Aorta (tissue), 5 donors: ENCODE measurements at places on chromosomes 7 and 10. TPM values are rescaled to one million over a fixed set of nuclear protein-coding genes. Genes with fewer than 3 reads are reported as not detected.
A peak's percentile ranks its signal among the peaks of the same experiment; 100 is the strongest.

The NEUROD6 gene
- total RNA-seq, result not detected

The GFRA1 gene
- total RNA-seq, result 10.3 TPM

GRCh38 chr10:116079355-116079754 is 193.7 kb downstream of the GFRA1 start:
- no peak for DNase-seq

DNA sequence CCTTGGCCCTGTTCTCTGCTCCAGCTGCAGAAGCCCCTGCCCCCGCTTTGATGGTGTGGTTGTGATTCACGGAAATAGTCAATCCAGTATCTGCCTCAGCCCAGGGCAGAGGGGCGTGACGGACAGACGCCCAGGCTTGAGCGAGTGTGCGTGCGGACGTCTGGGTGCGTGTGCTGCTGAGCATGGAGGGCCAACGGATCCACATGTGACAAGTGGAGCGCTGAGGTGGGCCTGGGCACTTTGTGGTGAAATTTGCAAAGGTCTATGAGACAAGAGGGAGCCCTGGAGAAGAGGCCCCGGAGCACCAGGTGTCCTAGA is 94.4 kb downstream of the WDR37 start:
- no peak for DNase-seq

DNA sequence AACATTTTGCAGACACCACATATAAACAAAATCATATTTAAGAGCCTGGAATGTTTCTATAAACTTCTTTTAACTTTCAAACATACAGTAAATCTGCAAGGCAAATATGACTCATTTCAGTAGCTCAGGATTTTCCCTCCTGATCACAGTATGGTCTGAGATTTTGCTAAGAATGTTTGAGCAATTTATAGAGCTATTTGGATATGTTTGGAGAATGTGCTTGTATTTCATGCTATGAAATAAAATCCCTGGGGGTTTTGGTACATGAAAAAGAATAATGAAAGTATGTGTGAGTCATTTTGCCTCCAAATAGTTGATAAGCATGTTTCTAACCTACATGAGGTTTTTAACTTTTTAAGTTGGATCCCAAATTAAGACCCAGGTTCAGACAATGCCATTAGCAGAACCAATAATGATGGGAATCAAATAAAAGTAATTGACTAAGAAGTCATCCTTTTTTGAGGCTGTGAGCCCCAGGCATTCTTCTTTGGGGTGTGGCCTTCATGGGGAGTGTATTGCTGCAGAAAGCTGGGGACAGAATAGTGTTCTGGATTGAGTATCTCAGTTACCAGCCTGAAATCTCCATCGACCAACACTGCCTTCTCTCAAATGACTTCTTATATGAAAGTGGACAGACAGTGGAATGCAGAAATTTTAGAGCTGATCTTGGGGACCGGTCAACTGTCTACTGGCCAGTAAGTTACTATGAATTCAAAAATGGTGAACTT is 66.1 kb upstream of the AGBL3 start:
- no peak for DNase-seq

DNA sequence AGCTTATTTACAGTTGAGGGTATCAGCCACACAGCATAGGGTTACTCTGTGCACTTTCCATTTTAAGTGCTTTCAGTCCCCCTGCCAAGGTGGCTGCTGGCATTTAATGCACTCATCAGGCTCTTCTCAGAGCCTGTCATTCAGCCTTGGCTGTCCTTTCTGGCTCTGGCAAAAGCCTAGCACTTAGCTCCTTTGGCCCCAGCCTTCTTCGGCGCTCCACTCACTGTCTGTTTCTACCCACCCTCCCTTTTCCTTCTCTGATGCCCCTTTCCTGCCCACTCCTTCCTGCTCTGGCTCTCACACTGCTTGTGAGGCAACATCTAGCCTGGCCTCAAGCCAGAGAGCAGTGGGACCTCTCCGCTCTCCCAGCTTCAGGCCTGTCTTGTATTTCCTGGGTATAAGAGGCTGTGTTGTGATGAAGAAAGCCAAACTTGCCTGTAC is 60.2 kb downstream of the WIPF3 start:
- DNase-seq, result peak; percentile 81

DNA sequence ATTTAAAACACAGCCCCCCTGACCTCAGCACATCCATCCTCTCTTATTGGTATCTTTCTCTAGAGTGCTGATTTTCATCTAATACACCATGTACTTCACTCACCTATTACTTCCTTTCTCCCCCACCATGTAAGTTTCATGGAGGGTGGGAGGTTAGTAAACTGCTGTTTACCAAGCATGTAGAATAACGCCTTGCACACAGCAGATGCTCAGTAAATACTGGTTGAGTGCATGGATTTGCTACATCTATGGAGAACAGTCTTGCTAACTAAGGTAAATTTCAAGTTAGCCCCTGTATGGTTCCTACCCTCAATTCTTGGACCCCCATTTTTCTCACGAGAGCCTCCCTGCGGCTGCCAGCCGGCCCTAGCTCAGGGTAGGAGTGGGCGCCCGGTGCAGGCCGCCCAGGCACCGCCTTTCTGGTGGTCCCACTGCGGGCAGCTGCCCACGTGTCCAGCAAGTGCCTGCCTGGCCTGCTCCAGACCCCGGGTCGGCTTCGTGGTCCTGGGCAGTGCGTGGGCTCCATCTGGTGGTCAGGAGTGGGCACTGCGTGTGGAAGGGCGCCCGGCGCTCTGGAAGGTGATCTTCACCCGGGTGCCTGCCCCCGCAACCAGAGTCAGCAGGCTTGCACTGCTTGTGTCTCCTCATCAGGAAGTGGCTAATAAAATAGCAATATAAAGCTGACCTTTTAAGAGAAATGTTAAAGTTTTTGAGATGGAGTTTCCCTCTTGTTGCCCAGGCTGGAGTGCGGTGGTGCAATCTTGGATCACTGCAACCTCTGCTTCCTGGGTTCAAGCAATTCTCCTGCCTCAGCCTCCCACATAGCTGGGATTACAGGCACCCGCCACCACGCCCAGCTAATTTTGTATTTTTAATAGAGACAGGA is 63.4 kb upstream of the DNAJB6 start:
- peak; percentile 92 for DNase-seq

- no peak for DNase-seq
These were observed 124.9 kb downstream of the CLEC2L start for GRCh38 chr7:139648391-139648861.
